Activated B cell treated with CpG ODN at 0.5 μM for 24 hours (primary cell): ENCODE measurements at places on chromosomes 5 and 9. TPM values are rescaled to one million over a fixed set of nuclear protein-coding genes. Genes with fewer than 3 reads are reported as not detected.

The FOXD4L3 gene
- not detected in 2 replicates for total RNA-seq

The FAM200C gene
- 0.44 and 0.66 TPM in 2 replicates for total RNA-seq

The ADAMTSL2 gene
- not detected in 2 replicates for total RNA-seq

The GLRA1 gene
- not detected in 2 replicates for total RNA-seq

The ARHGEF28 gene
- not detected in 2 replicates for total RNA-seq

The ADRA1B gene
- total RNA-seq, result 0.49 and 0.53 TPM in 2 replicates

The FGF10 gene
- total RNA-seq, result not detected in 2 replicates

The DNAJC18 gene
- 9.1 and 9.6 TPM in 2 replicates for total RNA-seq
